ENCODE measurements at places on chromosomes 16 and 17.
A peak's percentile ranks its signal among the peaks of the same experiment; 100 is the strongest.

GRCh38 chr17:76239538-76240274 is 587 bp downstream of the RNF157 start:
- no peak for DNase-seq

GRCh38 chr17:40399185-40399584 is 18.5 kb downstream of the TOP2A start:
- DNase-seq: no peak

- no peak for DNase-seq
Measured at GRCh38 chr16:17414421-17414820, 56.3 kb downstream of the XYLT1 start.

- DNase-seq: no peak
Measured at GRCh38 chr17:47200325-47200664, 8.9 kb upstream of the MYL4 start.

GRCh38 chr17:48174833-48175523 is 67.4 kb downstream of the SNX11 start:
- no peak for DNase-seq

- DNase-seq: no peak
Measured at GRCh38 chr16:57277586-57277985, 6.9 kb downstream of the PLLP start.

DNA sequence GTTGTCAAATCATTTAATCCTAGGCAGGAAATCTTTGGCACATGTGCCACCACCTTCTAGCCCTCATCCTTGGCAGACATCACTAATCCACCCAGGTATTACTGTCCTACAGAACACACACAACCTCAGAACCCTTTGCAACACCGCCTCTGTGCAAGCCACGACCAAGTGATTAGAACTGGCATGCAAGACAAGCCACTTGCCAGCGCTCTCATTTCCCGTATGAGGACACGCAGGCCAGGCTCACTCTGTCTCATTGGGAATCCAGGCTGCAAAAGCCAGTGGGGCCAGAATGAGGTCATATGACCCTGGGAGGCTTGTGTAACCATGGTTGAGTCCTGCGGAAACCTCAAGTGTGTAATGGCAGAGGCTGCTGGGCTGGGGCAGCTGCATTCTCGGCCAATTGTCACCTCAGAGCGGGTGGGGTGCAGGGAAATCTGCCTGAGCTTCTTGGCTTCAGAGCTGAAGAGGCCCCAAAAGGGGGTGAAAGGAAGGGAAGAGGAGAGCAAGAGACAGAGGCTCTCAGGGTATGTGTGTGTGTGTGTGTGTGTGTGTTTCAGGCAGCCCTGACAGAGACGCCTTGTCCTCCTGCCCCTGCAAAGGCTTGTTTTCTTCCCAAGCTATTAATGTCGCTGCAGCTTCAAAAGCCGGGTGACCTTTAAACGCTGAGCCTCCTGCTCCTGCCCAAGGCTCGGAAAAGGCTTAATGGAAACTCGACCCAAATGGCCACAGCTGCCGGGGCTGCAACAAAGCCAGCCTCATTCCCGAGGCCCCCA is 43.2 kb upstream of the MRPS23 start:
- DNase-seq: peak; percentile 89
